ENCODE measurements at places on chromosomes 1 and 21. TPM values are rescaled to one million over a fixed set of nuclear protein-coding genes. Genes with fewer than 3 reads are reported as not detected.

GRCh38 chr1:207398986-207399385 is 55.1 kb upstream of the CR2 start:
- no peak for DNase-seq

- no peak for DNase-seq
Observed at GRCh38 chr1:24167008-24167407, 20.1 kb downstream of the IFNLR1 start.

DNA sequence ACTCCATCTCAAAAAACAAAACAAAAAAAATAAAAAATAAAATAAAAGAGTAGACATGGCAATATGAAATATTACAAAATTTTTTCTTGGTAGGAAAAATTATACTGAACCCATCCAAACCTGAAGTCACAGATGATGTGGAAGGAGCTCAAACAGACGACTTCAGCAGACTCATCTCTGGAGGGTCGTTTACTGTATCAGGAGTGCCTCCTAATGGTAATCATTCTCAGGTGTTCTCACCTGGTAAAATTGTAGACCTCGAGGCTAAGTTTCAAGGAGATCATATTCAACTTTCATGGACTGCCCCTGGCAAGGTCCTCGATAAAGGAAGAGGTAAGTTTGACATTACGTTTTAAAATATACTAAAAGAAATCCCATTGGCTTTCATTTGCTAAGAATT is 54.3 kb upstream of the SH3GLB1 start:
- no peak for DNase-seq

- DNase-seq: peak; percentile 28
Observed at GRCh38 chr1:64042331-64043100, 160.9 kb upstream of the UBE2U start.

ARHGEF16 gene
- total RNA-seq: 9.0 TPM
